ENCODE measurements at places on chromosomes 5 and 9. TPM values are rescaled to one million over a fixed set of nuclear protein-coding genes. Genes with fewer than 3 reads are reported as not detected.
A peak's percentile ranks its signal among the peaks of the same experiment; 100 is the strongest.

DNA sequence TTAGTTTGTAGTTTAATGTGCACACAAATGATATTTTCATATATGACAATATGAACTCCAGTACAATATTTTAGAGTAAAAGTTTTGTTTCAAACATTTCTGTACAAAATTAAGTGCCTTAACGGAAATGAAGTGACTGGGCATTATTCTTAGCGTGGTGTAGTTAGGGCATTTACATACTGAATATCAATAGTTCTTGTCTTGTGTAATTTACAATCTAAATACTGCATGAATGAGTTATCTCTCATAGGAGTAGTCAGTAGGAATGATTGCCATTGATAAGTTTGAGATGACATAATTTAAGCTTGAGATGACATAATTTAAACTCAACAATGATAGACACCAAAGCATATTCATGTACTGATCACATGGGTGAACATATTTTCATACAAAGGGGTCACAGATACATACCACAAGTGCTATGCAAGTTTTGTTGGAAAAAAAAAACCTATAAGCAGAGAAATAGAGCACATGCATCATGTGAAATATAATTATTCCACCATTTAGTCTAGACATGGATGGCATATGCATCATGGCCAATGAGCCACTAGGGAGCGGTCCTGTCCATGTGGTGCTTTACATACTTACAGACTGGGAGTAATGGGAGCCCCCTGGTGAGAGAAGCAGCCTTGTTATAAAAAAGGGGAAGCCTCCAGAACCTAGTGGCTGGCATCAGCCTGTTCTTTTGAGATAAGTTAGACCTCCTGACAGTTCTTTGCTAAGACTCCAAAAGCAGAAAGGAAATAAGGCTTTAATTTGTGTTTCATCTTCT, 1523.9 kb downstream of the MAT2B start:
- DNase-seq: no peak

DNA sequence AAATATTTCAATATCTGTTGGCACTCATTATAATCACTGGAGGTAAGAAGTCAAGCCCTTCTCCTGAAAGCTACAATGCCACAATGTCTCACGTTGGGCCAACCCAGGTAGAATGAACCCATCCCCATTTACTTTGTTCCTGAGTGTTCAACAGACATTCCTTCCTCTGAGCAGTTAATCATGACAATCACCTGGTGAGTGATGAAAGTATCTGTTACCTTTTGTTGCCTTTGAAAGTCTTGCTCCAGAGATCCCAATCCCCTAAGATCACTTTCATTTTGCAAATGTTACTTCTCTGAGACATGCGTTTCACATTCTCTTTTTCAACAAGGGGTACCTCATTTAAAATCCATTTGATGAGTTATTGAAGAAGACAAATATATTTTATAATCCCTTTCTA, 49.3 kb upstream of the MSX2 start:
- no peak for DNase-seq

- no peak for DNase-seq
Measured at GRCh38 chr5:107112216-107112615, 558.5 kb downstream of the EFNA5 start.

GRCh38 chr5:115946655-115947054, 15.6 kb upstream of the LVRN start:
- DNase-seq: no peak

DNA sequence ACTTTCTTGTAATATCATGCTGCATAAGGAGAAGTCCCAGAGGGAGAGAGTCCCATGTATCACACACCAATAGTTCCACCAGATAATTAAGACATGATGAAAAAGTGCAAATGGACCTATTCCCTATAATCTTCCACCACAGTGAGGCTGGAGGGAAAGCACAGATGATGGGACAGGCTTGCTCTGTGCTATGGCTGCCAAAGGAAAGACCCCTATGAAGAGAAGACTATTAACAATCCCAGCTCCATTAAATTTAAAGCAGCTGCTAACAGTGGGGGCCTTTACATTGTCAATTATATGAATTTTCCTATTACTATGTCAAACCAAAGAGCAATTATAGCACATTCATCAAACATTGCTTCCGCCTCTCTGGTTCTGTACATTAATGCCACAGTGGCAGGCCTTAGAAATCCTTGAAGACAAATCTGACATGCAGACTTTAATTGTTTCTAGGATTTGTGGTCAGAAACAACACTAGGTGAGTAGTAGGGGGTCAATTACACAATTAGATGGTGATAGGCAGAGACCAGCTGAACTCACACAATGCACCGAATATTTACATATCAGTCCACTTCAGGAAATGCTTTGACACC, 551.3 kb downstream of the TLE1 start:
- DNase-seq: no peak

GRCh38 chr5:73858054-73858453, 232.1 kb downstream of the ARHGEF28 start:
- DNase-seq: no peak

The GFI1B gene
- total RNA-seq: not detected

DNA sequence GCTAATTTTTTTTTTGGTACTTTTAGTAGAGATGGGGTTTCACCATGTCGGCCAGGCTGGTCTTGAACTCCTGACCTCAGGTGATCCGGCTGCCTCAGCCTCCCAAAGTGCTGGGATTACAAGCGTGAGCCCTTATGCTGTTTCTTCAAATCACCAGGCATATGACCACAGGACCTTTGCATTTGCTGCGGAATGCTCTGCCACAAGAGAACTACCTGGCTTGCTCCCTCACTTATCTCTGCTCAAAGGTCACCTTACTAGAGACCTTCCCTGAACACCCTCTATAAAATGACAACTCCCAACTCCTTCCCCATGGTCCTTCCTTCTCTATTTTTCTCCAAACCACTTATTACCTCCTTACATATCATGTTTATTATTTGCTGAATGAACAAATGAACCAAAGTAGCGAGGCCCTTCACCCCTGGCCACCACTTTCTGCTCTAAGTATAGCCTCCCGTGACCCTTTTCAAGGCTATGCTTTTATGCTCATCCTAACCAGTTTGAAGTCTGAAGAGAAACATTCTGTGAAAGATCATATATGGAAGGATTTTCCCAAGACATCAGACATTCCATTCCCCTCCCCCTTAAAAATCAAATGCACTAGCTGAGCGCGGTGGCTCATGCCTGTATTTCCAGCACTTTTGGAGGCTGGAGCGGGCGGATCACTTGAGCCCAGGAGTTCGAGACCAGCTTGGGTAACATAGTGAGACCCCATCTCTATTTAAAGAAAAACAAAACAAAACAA, 1.3 kb downstream of the ZER1 start:
- peak; percentile 45 for DNase-seq

The IFNA4 gene
- not detected for total RNA-seq

All from osteoblast (primary cell).